Urinary bladder (tissue), 4 donors: ENCODE measurements at places on chromosomes 6 and 20. TPM values are rescaled to one million over a fixed set of nuclear protein-coding genes. Genes with fewer than 3 reads are reported as not detected.

DNA sequence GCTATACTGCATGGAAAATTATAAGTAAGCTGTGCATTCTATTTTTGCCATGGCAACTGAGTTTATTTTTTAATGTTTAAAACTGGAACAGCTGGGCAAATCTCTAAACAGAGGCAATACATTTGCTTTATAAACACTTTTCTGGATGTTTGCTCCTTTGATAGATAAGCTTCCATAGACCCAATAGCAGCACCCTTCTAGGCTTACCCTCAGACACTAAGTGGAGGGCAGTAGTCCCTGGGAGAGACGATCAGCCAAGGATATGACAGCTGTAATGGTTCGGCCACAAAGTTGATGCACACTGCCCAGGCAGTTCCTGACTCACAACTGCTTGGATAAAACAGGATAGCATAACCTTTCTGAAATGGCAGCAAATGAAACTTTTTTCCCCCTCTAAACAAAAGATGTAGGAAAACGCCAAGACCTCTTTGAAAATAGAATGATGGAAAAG is 8.5 kb upstream of the MRPS10 start:
- DNase-seq, result no peak

DNA sequence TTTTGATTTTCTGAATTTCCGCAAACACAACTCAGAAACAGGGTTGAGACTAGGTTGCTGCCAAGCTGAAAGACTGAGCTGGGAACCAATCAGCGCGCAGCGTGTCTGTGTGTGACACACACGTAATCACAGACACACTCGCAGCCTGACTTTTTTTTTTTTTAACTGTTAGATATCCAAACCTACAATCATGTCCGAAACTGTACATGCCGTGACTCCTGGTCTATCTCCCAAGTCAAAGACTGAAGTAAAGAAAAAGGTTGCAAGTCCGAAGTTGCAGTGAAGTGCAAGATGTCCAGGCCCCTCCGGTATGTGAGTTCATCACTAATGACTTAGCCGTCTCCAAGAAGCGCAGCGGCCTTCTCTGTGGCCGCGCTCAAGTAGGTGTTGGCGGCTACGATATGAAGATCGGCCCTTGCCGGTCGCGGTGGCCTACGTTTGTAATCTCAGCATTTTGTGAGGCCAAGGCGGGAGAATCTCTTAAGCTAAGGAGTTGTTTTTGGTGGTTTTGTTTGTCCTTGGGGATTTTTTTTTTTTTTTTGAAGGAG is 108.2 kb downstream of the HFE start:
- DNase-seq, result no peak

DNA sequence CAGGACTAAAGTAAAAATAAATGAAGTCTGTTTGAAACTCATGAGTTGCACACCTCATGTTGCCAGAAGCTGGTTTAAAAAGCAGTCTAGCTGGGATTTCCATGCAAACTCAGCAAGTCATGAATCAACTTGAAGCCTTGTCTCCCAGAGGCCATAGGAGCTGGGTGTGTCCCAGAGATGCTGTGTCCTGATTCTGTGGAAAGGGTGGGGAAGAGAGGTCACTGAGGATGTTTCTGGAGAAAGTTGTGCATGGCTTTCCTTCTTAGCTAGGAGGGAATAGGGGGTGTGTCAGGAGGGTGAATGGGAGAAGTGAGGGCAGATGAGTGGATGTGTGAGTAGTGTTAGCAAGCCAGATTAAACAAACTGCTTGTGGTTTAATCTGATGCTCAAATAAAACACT is 111.3 kb downstream of the ADAT2 start:
- DNase-seq, result no peak

Gene DSP
- 33.9 TPM for total RNA-seq

DNA sequence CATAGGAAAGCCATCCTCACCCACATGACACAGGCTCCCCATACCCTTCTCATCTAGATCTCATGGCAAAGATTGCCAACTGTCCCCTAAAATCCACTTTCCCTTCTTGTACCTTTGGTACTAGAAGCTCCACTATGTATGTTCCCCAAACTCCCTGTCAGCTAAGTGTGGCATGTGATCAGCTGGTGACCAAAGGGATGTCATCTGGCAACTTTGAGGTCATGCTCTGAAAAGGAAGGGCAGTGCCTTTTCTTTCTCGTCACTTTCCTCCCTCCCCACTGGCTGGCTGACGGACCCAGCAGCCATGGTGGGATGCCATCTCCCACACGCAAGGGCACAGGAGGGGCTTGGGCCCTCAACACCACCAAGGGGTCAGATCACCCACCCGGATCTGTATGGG is 23.8 kb upstream of the TAF8 start:
- DNase-seq, result no peak

DNA sequence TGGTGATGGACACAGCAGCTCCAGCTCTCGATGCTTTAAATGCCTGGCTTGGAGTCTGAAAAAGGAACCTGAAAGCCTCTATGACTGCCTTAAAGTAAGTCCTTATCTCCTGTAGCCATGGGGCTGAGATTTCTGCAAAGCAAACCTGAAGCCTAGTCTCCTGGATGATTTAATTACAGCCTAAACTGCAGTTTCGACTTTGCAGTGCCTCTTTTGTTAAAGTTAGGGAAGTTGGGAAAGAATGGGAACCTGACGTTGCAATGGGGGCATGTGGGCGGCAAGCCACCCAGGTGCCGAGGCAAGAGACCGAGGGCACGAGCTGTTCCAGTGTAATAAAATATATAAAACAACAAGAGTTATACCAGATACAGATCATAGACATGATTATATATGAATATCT is 11.7 kb upstream of the TCFL5 start:
- no peak for DNase-seq

Gene GNAS-AS1
- total RNA-seq, result 1.4 TPM

Gene GATA5
- 6.6 TPM for total RNA-seq

DNA sequence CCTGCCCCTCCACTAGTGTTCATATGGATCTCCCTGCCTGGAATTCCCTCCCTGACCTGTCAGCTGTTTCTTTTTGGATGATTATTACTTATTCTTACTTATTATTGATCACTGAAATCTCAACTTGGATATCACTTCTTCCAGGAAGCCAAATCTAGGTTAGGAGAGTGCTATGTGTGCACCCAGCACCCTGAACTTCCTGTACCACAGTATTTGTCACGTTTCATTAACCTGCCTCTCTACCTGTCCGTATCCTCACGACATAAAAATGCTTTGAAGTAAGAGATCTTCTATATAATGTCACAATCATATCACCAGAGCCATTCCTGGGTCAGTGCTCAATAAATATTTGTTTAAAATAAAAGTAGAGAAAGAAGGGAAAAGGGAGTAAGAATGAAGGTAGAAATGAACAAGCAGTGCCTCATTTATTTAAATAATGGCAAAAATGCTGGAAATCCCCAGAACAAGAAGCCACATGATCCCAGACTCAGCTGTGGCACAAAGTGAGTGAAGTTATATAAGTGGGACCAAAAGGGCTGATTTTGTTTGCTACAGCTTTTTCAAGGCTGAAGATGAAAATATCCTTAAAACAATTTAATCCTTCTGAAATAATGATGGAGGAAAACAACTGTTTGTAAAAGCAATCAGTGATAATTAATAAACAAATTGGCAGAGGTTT is 88.0 kb upstream of the MANEA start:
- no peak for DNase-seq

DNA sequence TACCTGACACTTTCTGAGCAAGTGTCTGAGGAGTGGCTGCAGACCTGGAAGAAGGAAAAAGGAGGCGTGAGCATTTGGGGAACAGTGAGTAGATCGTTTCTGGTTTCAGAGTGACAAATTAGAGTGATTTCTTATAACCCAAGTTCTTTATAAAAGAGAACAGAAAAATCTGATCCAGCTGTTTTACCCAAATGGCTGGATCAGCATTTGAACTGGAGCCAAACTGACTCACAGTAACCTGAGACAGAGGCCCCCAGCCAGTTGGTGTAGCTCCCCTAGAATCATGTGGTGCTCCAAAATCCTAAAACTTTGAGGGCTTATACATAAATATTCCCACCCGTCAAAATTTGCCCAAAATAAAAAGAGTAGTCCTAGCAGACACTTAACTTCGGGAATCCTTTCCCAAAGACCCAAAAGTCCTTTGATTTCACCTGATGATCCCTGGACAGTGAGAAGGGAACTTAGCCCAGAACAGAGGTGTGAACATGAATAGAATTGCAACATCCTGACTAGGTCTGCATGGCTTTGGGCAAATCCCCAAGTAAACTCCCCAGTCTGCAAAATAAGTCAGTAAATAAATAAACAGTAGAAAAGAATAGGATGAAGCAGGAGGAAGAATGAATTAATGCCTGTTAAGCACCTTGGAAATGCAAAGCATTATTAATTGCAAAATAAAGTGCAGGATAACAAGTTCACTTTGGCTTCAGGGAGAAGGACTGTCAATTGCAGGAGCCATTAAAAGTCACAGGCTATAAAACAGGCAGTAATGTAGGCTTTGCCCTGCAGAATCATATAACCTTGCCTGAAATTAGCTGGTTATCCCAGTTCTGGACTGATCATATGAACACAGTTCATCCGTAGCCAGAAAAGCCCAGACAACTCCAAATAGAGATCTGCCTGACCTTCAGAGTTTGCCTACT is 262.0 kb upstream of the JARID2 start:
- DNase-seq, result no peak

- DNase-seq, result no peak
These were observed 2.4 kb downstream of the CEP85L start for GRCh38 chr6:118648866-118649554.

GRCh38 chr6:12528581-12529363 is 187.8 kb upstream of the PHACTR1 start:
- no peak for DNase-seq

GRCh38 chr20:63253438-63254231 is 628 bp downstream of the NKAIN4 start:
- peak; percentile 43 for DNase-seq

- no peak for DNase-seq
These were observed 5.2 kb upstream of the TREM1 start for GRCh38 chr6:41291717-41292116.

- no peak for DNase-seq
These were observed 840 bp upstream of the LY86 start for GRCh38 chr6:6587696-6588063.

DNA sequence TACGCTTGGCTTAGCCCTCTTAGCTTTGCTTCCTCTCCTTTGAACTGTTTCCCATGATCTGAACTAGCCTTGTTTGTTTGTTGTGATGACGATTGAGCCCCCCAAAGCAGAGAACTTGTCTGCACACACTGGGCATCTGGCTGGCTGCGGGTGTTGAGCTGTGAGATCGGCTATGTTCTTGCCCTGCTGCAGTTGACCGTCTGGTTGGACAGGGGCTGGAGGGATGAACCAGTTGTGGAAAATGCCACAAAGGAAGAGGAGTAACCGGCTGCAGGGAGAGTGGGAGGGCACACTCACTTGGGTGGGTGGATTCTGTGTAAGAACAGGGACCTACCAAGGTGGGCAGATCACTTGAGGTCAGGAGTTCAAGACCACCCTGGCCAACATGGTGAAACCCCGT is 12.4 kb upstream of the RSPO4 start:
- no peak for DNase-seq

DNA sequence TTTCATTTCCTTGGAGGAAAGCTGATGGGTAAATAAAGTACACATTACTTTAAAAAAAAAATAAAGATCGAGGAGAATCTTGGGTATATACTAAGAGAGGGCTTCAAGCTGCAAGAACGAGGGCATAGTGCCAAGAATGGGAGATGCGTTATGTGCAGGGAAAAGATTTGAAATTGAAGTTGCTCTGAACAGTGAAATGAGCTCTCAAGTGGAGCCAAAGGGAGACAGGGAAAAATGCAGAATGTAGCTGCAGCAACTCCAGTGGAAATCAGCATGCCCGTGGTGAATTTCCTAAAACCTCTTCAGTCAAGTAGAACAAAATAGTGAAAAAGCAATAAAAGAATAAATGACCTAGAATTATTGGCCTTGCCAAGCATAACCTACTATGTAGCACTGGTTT is 11.4 kb upstream of the COL9A1 start:
- DNase-seq, result no peak

Gene ISM1
- 1.8 TPM for total RNA-seq

Gene RIN2
- 45.5 TPM for total RNA-seq
